ENCODE measurements at places on chromosomes 5 and 9. TPM values are rescaled to one million over a fixed set of nuclear protein-coding genes. Genes with fewer than 3 reads are reported as not detected.

- DNase-seq = no peak
- no peak overlapping the region for H3K4me3 ChIP-seq
- no peaks in the 10 kb centered on the region for H3K27me3 ChIP-seq
These were observed 11.1 kb upstream of the MED10 start for GRCh38 chr5:6389397-6389796.

DNA sequence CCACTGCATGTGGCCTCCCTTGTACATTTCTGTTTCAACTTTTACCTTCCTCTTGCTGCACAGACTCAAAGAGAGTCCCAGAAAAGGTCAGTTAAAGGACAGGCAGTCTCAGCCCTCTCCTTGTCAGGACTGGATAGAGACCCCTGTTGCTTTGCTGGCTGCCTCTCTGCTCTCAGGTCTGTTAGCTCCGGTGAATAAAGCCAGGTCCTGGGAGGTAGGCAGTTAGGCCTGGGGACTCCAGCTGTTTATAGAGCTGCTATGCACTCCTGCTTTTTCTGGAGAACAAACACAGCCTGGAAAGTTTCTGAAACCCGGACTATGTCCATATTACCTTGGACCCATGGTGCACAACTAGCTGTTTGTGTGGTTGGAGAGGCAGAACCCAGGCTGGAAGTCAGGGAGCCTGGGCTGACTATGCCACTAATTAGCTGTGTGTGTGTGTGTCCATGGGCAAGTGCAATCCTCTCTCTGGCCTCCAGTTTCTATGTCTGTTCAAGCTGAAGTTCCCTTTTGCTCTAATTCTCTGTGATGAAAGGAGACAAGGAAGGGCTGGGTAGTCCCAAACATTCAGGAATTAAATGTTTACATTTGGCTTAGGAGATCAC lies 42.9 kb downstream of the GLRA1 start:
- no peak for DNase-seq
- no peak overlapping the region for H3K27ac ChIP-seq
- H3K4me3 ChIP-seq = no peak overlapping the region
- no peaks in the 10 kb centered on the region for H3K27me3 ChIP-seq
- no peaks in the 10 kb centered on the region for H3K4me1 ChIP-seq

DNA sequence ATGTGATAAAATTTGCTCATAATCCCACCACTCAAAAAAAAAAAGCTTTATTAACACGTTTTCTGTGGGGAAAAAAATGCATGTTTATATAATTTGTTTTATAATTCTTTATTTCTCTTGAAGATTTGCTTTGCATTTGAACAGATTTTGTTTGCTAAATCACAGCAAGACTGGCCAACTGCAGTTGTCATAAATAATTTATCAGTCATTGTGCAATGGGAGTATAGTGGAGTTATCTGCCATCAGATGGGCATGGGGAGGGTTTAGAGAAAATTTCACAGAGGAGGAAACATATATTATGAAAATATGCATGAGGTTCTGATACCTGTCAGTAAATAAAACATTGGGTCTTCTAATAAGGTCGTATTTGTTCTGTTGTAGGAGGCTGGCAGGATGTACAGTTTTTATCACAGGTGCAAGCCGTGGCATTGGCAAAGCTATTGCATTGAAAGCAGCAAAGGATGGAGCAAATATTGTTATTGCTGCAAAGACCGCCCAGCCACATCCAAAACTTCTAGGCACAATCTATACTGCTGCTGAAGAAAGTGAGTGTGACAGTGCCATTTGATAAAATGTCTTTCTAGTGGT lies 23.8 kb downstream of the HSDL2 start:
- peaks cover 3% of the 10 kb centered on the region for H3K36me3 ChIP-seq
- no peak for DNase-seq
- H3K4me3 ChIP-seq = no peak overlapping the region

NDOR1 gene
- polyA plus RNA-seq = 20.4 TPM

- no peak overlapping the region for H3K4me3 ChIP-seq
- H3K27ac ChIP-seq = no peak overlapping the region
- no peaks in the 10 kb centered on the region for H3K4me1 ChIP-seq
- peaks cover 1% of the 10 kb centered on the region for H3K36me3 ChIP-seq
- DNase-seq = no peak
These were observed 3.6 kb downstream of the TTC23L start for GRCh38 chr5:34842554-34842953.

DNA sequence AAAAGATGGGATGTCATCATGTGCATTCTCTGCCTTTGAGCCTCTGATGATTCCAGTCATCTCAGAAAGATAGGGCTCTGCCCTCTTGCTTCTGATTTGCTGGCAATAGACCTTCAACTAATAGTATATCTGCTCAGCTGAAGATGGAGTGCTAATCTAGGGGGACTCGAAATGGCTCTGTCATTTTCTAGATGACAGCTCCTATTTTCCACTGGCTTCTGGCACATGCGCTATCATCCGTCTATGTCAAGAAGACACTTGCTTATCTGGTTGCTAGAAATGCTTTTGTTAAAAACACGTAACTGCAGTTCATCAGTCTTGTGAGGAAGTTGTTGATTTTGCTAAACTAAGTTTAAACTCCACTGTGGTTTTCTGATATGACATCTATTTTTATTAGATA lies 265.5 kb upstream of the ZNF608 start:
- no peaks in the 10 kb centered on the region for H3K36me3 ChIP-seq
- no peak overlapping the region for H3K4me3 ChIP-seq
- peaks cover 1% of the 10 kb centered on the region for H3K27me3 ChIP-seq
- no peaks in the 10 kb centered on the region for H3K4me1 ChIP-seq
- no peak overlapping the region for H3K27ac ChIP-seq

DNA sequence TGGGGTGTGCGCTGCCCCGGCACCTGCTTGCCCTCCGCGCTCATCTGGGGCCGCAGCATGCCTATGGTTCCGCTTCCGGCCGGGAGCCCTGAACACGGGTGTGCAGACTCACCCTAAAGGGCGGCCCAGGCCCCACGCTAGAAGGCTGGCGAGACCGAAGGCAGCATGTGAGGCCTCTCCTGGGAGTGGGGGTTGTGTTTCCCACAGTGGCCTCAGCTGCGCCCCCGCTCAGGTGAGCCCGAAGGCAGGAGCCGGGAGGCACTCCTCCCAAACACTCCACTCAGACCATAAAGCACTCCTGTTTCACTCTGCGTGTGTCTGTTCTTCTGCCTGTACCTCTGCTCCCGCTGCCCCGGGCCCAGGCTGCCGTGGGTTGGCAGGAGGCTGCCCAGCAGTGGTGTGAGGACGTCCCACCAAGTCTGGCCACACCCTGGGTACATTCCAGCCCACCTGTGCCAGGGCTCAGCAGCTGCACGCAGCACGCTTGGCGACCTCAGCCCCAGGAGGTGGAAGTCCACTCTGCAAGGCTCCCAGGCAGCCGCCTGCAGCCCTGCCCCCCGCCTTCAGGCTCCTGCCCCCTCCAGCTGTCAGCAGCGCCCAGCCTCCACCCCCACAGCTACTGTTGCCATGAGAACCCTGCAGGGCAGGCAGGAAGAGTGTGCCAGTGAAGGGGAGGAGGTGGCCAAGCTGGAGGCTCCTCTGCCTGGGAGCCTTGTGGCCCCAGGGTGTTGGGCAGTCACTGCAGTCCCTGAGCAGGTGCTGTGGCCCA lies 1.2 kb upstream of the AJM1 start:
- H3K27ac ChIP-seq = no peak overlapping the region
- H3K4me1 ChIP-seq = no peaks in the 10 kb centered on the region
- H3K36me3 ChIP-seq = no peaks in the 10 kb centered on the region
- no peak overlapping the region for H3K4me3 ChIP-seq
- no peak for DNase-seq

SLC45A2 gene
- not detected for polyA plus RNA-seq

- H3K4me3 ChIP-seq = no peak overlapping the region
- no peaks in the 10 kb centered on the region for H3K4me1 ChIP-seq
- no peaks in the 10 kb centered on the region for H3K27me3 ChIP-seq
- DNase-seq = no peak
- H3K27ac ChIP-seq = no peak overlapping the region
- H3K36me3 ChIP-seq = no peaks in the 10 kb centered on the region
These were observed 79.3 kb upstream of the RASA1 start for GRCh38 chr5:87188391-87188790.

- no peaks in the 10 kb centered on the region for H3K36me3 ChIP-seq
- no peaks in the 10 kb centered on the region for H3K27me3 ChIP-seq
- no peak overlapping the region for H3K27ac ChIP-seq
- H3K4me1 ChIP-seq = peaks cover 4% of the 10 kb centered on the region
These were observed 138.4 kb downstream of the C9orf152 start for GRCh38 chr9:110069326-110070248.

NTRK2 gene
- 18.5 TPM for polyA plus RNA-seq

DNA sequence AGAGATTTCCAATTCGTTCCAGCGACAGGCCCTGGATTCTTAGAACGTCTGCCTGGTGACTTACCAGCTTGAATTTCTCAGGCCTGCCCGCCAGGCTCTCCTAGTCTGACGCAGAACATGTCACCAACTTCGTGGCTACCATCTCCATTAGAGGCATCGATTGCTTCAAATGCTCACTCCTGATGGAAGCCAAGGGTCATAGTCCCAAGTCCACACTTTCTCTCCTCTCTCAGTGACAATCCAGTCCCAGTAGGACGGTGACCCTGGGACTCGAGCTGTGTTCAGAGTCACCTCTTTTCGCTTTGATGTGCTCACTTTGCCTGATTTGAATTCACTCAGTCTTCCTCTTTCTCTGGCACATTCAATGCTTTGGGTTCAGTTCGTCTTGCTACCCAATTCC lies 94.8 kb downstream of the GADD45G start:
- H3K4me3 ChIP-seq = no peak overlapping the region
- no peaks in the 10 kb centered on the region for H3K4me1 ChIP-seq
- no peak overlapping the region for H3K27ac ChIP-seq
- no peak for DNase-seq
- no peaks in the 10 kb centered on the region for H3K27me3 ChIP-seq

GRCh38 chr9:132978451-132979131 lies at the start of gene GFI1B:
Gene GFI1B, plus strand, starts transcription at chr9:132978694. Its CDS starts 7,985 bp downstream, at chr9:132986679.
- no peak within 1 kb of the TSS for H3K4me3 ChIP-seq
- no peak within 1 kb of the TSS for H3K27ac ChIP-seq
- H3K36me3 ChIP-seq = no peaks in the 10 kb centered on the region
- H3K27me3 ChIP-seq = no peaks in the 10 kb centered on the region
- peak; percentile 51 for DNase-seq

IFT74 gene
- 9.1 TPM for polyA plus RNA-seq

Data from aorta (tissue), 5 donors.